ENCODE measurements at places on chromosomes 2 and 18.

DNA sequence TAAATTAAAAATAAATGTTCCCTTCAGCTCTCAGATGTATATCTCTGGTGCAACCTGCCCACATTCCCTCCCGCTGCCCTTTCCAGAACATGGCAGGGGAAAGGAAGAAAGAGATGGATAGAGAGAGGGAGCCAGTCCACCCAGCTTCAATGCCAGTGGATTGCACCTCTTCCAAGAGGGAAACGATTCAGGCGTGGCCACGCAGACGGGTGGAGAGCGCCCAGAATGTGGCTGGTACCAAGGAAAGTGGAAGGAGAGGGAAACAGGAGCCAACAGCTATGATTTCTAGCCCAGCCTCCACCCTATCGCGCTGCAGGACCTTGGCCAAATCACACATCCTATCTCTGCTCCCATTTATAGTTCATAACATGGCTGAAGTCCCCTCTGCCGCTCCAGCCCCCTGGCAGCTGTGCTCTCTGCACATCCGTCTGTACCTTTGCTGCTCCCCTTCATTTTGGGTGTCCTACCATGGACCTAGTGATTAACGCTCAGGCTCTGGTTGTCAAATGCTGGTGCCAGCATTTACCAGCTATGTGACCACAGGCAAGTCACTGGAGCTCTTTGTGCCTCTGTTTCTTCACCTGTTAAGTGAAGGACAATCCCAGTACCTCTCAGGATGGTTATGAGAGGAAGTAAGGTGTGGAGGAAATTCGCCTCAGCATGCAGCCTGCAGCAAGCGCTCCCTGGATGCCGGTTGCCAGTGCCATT, 66.5 kb downstream of the SFXN5 start:
- peak; percentile 46 for DNase-seq

GRCh38 chr2:224850081-224850480, 133.9 kb upstream of the CCDC195 start:
- DNase-seq, result no peak

- no peak for DNase-seq
Observed at GRCh38 chr2:213733893-213734292, 449.6 kb downstream of the SPAG16 start.

- DNase-seq, result no peak
Observed at GRCh38 chr2:181308766-181309515, 148.2 kb upstream of the ITGA4 start.

- no peak for DNase-seq
Observed at GRCh38 chr2:25441353-25441752, 99.6 kb upstream of the DNMT3A start.

DNA sequence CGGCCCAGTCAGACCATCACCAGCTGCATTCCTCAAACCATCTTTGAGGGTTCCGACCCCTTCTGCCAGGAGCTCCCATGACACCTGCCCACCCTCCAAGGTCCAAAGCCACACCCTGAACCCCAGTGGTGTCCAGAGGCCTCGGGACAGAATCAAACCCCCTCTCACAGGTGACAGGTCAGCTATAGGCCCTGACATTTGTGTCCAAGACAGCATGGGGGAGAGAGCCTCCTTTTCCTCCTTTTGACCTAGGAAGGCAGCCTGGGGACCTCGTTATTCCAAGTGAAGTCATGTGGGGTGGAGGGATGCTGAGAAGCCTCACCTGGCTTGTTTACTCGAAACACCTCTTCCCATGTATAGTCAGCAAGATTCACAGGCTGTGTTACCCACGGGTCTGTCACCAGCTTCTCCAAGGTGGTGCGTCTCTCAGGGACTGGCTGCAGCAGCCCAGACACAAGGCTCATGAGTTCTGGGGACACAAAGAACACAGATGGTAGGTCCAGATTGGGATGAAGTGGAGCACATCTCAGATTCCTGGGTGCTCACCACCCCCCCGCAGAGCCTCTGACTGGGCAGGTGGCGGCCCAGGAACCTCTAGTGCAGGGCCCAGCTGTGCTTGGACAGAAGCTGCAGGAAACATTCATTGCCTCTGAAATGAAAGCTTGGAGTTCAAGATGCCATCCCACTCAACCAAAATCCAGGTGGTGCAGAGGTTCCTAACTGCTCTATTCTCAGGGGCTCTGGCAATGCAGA, 5.1 kb upstream of the MTERF4 start:
- DNase-seq, result peak; percentile 60

DNA sequence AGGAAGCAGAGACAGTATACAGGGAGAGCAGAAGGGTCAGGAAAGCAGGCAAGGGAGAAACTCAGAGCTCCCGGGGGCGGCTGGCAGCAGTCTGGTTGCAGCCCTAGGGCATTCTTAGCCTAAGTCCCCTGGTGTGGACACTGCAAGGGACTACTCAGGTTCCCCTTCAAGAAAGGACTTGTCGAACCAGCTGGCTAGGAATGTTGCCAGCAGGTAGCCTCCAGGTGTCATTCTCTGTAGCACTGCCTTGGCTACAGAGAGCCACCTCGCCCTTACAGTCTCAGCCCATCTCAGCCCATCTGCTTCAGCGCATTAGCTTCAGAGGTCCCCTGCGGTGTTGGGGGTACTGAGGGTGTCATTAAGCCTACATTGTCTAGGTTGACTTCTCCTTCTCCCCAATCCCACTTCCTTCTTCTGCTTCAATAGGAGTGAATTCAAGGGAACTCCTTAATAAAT, 11.3 kb upstream of the TMSB10 start:
- no peak for DNase-seq

GRCh38 chr2:48218169-48218568, 311.8 kb upstream of the STON1 start:
- no peak for DNase-seq

GRCh38 chr18:46158499-46158898, 54.3 kb downstream of the HAUS1 start:
- DNase-seq, result no peak

Measured in coronary artery (tissue), 2 donors.